Dermis microvascular lymphatic vessel endothelial cell (primary cell): ENCODE measurements at places on chromosomes 2 and 18.
A peak's percentile ranks its signal among the peaks of the same experiment; 100 is the strongest.

- DNase-seq: no peak
Measured at GRCh38 chr18:23225503-23225902, 90.2 kb downstream of the CABLES1 start.

DNA sequence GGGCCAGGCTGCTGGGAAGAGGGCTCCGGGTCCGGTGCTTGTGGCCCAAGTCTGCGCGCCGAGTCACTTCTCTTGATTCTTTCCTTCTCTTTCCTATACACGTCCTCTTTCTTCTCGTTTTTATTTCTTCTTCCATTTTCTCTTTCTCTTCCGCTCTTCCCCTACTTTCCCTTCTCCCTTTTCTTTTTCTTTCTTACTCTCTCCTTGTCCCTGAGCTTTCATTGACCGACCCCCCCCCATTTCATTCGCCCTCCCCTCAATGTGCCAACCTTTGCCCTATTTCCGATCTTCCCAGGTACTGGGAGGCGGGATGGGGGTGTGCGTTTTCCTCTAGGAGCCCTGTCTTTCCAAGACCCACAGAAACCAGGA, 1.8 kb downstream of the ONECUT2 start:
- no peak for DNase-seq

- no peak for DNase-seq
Measured at GRCh38 chr2:228247335-228247734, 65.8 kb upstream of the SPHKAP start.

DNA sequence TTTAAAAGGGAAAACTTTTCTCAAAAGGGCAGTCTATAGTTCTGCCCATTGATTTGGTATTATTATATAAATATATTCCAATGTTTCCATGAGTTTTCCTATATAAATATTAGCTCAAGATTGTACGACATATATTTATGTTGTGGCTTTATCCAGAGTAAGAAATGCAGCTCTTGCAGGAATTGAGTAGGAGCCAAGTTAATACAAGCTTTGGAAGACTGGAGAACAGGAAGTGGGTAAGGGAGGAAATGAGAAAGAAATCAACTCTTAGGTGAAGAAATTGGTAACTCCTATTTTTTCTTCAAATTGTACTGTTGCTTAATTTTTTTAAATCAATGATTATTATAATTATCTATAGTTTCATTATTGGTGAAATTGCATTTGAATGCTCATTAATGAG, 105.4 kb upstream of the FAM117B start:
- DNase-seq: peak; percentile 43

DNA sequence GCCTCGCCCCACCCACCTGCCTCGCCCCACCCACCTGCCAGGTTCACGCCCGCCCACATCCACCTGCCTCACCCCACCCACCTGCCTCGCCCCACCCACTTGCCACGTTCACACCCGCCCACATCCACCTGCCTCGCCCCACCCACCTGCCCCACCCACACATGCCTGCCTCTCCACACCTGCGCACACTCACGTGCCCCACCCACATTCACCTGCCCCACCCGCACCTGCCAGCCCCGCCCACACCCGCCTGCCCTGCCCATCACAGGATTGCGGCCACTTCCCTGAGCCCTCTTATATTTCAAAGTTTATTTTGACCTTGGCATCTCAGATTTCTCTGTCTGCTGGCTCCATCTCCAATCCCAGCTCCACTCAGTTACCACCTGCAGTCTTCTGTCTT, 217.5 kb upstream of the SOX11 start:
- DNase-seq: no peak

GRCh38 chr2:1147873-1148612, 197.4 kb downstream of the SNTG2 start:
- no peak for DNase-seq

GRCh38 chr2:239802185-239802649, 222.9 kb downstream of the NDUFA10 start:
- DNase-seq: no peak
